ENCODE measurements at places on chromosomes 6 and 20.
A peak's percentile ranks its signal among the peaks of the same experiment; 100 is the strongest.

DNA sequence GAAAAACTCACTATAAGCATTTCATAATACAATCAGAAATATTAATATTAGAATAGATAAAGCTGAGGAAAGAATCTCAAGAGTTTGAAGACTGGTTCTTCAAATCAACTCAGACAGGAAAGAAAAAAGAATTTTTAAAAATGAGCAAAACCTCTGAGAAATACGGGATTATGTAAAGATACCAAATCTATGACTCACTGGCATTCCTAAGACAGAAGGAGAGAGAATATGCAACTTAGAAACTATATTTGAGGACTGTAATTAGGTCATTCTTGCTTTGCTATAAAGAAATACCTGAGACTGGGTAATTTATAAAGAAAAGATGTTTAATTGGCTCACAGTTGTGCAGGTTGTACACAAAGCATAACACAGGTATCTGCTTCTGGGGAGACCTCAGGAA is 665.1 kb downstream of the RNF144B start:
- no peak for DNase-seq

- DNase-seq, result no peak
These were observed 294.0 kb downstream of the ADGB start for GRCh38 chr6:146892613-146893401.

DNA sequence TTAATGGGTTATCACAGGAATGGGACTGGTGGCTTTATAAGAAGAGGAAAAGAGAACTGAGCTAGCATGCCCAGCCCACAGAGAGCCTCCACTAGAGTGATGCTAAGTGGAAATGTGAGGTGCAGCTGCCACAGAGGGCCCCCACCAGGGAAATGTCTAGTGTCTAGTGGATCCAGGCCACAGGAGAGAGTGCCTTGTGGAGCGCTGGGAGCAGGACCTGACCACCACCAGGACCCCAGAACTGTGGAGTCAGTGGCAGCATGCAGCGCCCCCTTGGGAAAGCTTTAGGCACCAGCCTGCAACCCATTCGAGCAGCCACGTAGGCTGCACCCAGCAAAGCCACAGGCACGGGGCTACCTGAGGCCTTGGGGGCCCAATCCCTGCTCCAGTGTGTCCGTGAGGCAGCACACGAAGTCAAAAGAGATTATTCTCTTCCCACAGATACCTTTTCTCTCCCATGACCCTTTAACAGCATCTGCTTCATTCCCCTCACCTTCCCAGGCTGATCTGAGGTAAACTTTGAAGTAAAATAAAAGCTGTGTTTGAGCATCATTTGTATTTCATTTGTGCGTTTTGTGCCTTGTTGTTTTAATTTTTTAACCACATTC is 4.4 kb downstream of the HLA-E start:
- DNase-seq, result peak; percentile 56

GRCh38 chr20:58128635-58129625 is 99.5 kb downstream of the ANKRD60 start:
- no peak for DNase-seq

DNA sequence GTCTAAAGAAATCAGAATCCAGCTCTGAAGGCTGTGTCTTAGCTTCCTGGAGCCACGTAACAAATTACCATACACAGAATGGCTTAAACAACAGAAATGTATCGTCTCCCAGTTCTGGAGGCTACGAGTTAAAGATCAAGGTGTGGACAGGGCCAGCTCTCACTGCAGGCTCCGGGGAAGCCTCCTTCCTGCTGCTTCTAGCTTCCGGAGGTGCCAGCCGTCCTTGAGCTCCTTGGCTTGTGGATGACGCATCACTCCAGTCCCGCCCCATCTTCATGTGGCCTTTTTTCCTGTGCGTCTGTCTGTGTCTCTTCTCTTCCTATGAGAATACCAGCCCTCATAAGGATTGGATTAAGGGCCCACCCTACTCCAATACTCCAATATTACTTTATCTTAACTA is 319.1 kb upstream of the QKI start:
- no peak for DNase-seq

GRCh38 chr6:39061182-39061581 is 12.6 kb downstream of the GLP1R start:
- DNase-seq, result no peak

GRCh38 chr6:135209803-135210202 is 28.7 kb downstream of the MYB start:
- DNase-seq, result no peak

GRCh38 chr6:140541288-140541687 is 1166.8 kb upstream of the CITED2 start:
- no peak for DNase-seq

DNA sequence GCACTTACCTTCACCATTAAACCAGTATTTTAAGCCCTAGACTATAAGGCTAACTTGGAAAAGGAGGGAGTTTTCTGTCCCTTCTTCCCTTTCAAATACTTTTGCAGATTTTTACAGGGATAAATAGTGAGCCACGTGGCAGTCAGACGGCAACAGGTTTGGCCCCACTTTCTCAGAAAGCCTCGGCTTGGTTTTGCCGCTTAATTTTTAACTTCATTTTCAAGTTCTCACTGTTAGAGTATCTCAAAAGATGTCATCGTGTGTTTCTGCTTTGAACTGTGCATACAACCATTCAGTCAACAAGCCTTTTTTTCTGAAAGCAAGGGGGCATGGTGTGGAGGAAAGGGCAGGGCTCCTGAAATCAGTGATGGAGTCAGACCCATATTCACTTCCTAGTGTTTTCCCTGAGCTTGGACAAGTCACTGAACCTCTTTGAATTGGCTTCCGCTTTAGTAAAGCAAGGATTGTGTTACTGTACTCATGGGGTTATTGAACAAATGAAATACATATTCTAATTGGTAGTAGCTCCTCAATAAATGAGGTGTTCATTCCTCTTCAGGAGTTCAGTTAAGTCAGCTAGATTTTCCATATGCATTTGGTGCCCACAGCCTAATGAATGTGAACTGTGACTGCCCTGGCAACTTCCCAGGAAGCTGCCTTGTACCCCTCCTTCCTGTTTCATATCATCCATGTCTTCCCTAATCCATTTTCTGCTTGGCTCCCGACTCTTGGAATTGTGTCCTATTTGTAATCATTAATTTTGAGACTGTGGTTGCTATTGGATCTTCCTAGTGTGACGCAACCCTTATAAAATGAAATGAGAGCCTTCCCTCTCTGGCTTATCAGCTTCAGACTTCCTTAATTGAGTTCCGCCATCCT is at the start of gene SLC17A2:
TSS of gene SLC17A2 (minus strand) at position 160 of the 879 bp plus-strand sequence. CDS start 4,895 bp downstream, outside the sequence.
- no peak for DNase-seq

DNA sequence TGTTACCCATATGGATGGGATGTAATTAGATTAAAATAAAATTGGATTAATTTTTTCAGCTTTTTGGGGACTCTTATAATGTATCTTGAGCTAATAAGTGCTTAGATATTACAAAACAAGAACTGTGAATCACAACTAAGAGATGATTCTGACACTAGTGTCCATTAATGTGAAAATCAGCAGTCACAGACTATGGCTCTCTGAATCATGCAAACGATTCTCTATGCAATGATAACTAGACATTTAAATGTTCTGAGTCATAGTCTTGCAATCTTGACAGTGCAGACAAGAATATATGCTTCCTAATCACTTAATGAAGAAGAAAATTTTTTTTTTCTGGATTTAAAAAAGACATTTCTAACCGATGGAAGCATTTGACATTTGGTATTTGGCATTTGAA is 82.2 kb upstream of the OPRM1 start:
- no peak for DNase-seq

GRCh38 chr20:12640251-12640650 is 368.5 kb upstream of the SPTLC3 start:
- no peak for DNase-seq

GRCh38 chr6:110421749-110422443 is 6.5 kb upstream of the DDO start:
- no peak for DNase-seq

- no peak for DNase-seq
These were observed 16.3 kb downstream of the LAMA5 start for GRCh38 chr20:62350629-62351422.

GRCh38 chr20:48893374-48893773 is 28.1 kb upstream of the ARFGEF2 start:
- no peak for DNase-seq

DNA sequence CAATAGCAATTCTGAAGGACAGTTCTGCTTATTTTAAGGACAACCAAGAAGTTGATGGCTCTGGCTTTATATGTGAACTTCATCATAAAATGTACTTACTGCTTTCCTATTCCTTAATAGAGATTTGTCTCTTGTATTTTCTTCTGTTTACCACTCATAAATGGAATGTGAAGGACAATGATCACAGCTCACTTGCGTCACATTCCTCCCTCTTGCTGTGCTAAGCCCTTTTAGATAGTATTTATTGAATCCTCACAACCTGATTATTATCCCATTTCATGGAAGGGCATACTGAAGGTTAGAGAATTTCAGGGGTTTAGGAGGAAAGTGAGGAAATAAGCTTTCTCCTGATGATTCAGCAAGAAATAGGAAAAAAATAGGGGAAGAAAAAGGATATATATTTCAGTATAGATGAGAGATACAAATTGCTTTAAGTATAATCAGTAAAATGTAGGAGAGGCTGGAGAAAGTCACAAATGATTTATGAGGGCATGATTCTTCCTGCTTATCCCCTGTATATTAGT is 132.9 kb downstream of the AIG1 start:
- DNase-seq, result no peak

DNA sequence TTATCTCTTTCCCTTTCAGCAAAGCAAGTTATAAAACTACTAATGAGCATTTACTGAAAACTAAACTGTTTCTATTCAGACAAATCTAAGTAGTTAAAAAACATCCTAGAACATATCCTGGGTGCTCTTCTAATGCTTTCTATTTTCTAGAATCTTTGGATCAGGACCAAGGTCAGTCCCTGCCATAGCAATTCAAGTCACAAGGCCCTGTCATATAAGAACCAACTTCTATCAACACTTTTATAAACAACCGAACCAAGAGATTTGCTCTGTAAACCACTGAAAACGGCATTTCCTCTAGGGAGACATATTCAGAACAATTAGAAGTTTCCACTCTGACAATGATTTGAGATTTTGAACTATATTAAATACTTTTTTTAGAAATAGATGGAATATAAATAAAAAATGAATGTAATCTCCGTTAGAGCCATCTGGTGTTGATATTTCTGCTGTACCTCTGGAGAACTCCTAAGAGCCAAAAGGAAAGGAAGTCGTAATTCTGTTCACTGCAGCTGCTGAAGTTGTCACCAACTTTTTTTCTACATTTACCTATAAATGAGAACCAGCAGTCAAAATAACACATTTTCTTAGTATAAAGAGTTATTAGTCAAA is 51.4 kb upstream of the LGSN start:
- no peak for DNase-seq

DNA sequence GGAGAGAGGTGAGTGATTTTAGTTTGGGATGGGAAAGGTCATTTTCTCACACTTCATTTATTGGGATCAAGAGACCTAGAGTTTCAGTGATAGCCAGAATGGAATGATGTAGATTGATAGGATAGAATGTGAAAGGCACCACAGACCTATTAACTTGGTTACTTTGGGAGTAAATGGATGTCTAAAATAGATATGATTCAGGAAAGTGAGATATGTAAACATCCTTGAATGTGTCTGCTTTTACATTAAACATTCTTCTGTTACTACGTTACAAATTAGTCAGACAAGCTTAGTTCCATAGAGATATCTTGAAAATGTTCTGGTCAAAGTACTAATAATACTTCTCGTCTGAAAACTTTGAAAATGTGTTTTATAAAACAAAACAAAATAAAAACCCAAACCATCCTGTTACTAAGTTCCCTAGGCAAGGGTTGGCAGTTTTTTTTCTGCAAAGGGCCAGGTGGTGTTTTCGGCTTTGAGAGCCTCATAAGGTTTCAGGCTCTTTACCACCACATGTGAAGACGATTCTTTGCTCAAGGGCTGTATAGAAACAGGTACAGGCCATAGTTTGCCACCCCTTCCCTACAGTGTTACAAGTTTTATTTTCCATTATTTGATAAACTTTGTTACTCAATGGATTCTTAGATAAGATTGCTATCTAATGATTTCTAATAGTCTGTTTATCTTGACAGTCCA is 3.4 kb downstream of the CYB5R4 start:
- no peak for DNase-seq

DNA sequence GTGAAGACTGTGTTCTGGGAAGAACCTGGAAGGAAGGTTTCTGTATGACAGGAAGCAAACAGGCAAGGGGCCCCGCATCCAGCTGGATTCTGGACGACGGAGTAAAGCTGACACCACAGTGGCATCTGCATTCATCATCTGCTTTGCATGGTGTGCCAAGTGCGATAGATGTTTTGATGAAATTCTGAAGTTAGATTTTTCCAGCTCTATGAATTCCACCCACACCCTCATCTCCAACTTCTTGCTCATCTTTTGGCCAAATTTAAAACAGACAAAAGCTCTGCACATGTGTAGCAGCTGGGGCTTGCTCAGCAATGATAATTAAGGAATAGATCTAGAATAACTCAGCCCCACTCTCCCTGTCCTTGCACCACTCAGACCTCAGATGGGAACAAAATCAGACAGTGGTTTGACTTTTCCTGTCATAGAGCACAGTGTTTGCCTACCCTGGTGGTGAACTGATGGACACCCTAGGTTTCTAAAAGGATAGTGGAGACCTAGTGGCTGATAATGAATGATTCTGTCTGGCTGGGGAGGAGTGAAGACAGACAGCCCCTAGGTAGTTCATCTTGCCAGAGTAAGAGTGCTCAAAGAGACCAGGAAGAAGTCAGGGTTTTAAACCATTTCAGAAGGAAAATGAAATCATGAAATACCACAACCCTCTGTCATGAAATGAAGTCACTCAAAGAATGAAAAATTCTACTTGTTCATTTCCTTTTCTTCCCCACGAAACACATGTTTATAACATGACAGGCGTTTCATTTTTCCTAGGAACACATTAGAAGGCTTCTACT is 85.8 kb downstream of the BCAS1 start:
- DNase-seq, result no peak

DNA sequence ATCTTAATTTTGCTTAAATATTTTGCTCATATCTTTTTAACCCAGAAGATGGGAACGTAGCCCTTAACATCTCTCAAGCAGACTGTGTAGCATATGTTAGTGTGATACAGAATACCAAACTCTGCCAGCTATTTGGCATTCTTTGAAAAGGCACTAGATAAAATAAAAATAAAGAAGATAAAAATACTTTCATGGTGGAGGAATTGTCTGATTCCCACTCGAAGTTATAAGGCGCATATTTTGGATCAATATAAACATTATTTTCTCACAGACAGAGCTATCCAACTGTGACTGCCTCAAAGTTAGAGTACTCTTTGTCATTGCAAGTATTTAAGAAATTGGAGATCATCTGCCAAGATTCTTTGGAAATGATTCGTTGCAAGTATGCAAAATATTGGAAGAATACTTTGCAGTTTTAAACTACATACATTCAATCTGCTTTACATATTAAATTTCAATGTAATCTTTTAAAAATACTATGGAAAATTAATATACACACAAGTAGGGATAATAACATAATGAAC is 10.8 kb upstream of the EEF1E1 start:
- no peak for DNase-seq

DNA sequence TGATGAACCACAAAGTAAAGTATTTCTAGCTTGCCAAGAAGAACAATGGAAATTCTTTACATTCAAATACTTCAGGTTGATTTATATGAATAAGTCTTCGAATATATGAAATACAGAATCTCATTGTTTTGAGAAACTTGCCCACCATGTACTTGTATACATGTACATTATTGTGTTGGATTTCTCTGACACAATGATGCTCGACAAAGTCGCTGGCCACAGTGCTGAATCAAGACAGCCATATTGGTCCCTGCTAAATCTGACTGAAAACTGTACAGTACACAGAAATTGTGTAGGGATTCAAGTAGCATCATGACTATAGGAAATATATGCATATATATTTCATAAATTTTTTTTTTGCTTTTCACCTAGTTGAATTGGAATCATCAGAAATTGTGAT is 13.1 kb upstream of the LIN28B start:
- no peak for DNase-seq
